Activated CD4-positive, alpha-beta memory T cell treated with anti-CD3 and anti-CD28 coated beads, Interleukin-2, amount 10 ng/mL, durations not matched to agents 7 days and 5 days (primary cell): ENCODE measurements at places on chromosomes 2 and 18.
A peak's percentile ranks its signal among the peaks of the same experiment; 100 is the strongest.

GRCh38 chr18:57881818-57882413 is 78.8 kb upstream of the ATP8B1 start:
- H3K27ac ChIP-seq = no peak overlapping the region
- DNase-seq = peak; percentile 52
- H3K4me1 ChIP-seq = no peaks in the 10 kb centered on the region
- H3K27me3 ChIP-seq = peaks cover 3% of the 10 kb centered on the region
- no peaks in the 10 kb centered on the region for H3K36me3 ChIP-seq
- no peak overlapping the region for H3K4me3 ChIP-seq

DNA sequence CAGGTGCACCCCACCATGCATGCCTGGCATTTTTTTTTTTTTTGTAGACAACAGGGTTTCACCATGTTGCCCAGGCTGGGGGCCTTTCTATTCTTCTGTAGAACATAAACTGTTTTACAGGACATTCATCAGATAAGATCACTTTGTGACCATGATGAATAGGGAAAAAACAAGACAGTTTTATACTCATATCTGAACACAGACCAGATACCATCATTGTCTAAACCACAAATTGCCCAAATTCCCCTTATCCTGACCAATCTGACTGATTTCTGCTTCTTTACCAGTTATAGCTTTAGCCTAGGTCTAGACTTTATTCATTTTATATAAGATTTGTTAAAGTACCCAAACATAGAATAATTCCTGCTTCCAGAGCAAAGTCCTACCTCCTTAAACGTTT is 1699.3 kb upstream of the TMEFF2 start:
- H3K36me3 ChIP-seq = no peaks in the 10 kb centered on the region
- no peaks in the 10 kb centered on the region for H3K27me3 ChIP-seq
- no peak overlapping the region for H3K27ac ChIP-seq
- no peak for DNase-seq
- H3K4me3 ChIP-seq = no peak overlapping the region
- peaks cover 4% of the 10 kb centered on the region for H3K4me1 ChIP-seq

GRCh38 chr2:234437642-234438304 is 59.1 kb downstream of the ARL4C start:
- no peak overlapping the region for H3K4me3 ChIP-seq
- H3K27me3 ChIP-seq = no peaks in the 10 kb centered on the region
- no peak overlapping the region for H3K27ac ChIP-seq
- H3K4me1 ChIP-seq = peaks cover 39% of the 10 kb centered on the region
- peaks cover 11% of the 10 kb centered on the region for H3K36me3 ChIP-seq
- DNase-seq = no peak

- no peaks in the 10 kb centered on the region for H3K4me1 ChIP-seq
- H3K4me3 ChIP-seq = no peak overlapping the region
- no peaks in the 10 kb centered on the region for H3K36me3 ChIP-seq
- no peaks in the 10 kb centered on the region for H3K27me3 ChIP-seq
Measured at GRCh38 chr2:187541086-187542085, 12.8 kb downstream of the TFPI start.

GRCh38 chr2:54526226-54526879 is 70.2 kb downstream of the SPTBN1 start:
- H3K4me3 ChIP-seq = no peak overlapping the region
- H3K27ac ChIP-seq = no peak overlapping the region
- DNase-seq = no peak
- H3K36me3 ChIP-seq = no peaks in the 10 kb centered on the region
- peaks cover 2% of the 10 kb centered on the region for H3K27me3 ChIP-seq

DNA sequence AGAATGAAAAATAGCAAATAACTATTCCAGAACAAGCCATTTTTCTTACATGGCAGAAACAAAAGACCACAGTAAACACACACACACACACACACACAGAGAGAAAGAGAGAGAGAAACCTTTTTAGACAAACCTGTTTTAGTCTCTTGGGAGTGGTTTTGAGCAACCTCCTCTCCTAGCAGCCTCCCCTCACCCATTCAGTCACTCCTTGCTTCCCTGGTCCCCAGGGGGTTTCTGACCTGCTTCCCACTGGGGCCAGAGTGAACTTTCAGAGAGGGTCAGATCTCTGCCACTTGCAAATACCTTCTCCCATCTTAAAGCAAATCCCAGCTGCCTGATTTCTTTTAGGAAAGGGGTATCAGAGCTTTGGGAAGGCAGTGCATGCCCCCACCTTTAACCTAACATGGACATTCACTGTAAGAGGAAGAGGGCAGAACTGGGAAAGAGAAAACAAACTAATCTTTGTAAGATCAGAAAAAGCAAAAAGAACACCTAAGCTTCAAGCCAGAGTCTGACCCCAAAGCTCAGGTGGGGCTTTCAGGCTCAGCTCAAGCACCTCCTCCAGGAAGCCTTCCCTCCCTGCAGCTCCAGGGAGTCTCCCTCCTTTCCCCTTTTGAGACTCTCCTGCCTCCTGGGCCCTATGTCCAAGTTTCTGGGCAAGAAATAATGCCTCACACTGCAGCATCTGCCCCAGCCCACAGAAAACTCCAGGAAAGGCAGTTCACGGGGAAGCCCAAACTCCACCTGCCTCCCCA is 2.7 kb downstream of the SDC1 start:
- no peak overlapping the region for H3K4me3 ChIP-seq
- peaks cover 12% of the 10 kb centered on the region for H3K4me1 ChIP-seq
- peaks cover 50% of the 10 kb centered on the region for H3K27me3 ChIP-seq

DNA sequence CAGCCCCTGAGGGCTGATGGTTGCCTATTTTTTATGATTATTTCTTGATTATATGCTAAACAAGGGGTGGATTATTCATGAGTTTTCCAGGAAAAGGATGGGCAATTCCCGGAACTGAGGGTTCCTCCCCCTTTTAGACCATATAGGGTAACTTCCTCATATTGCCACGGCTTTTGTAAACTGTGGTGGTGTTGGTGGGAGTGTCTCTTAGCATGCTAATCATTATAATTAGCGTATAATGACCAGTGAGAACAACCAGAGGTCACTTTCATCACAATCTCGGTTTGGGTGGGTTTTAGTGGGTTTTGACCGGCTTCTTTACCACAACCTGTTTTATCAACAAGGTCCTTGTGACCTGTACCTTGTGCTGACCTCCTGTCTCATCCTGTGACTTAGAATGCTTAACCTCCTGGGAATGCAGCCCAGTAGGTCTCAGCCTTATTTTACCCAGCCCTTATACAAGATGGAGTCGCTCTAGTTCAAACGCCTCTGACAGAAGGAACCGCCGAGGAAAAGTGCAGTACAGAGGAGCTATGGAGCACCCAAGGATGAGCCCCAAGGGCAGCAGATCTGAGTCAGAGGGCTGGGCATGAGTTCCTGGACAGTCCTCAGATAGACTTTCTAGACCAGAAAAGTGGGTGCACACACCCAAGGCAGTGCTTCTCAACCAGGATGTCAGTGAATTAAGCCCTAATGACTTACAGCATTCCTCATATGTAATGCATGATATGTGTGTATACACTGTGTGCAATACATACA is 37.1 kb upstream of the ASAP2 start:
- H3K36me3 ChIP-seq = no peaks in the 10 kb centered on the region
- H3K27me3 ChIP-seq = peaks cover 36% of the 10 kb centered on the region
- no peak overlapping the region for H3K27ac ChIP-seq
- no peaks in the 10 kb centered on the region for H3K4me1 ChIP-seq
- no peak for DNase-seq

DNA sequence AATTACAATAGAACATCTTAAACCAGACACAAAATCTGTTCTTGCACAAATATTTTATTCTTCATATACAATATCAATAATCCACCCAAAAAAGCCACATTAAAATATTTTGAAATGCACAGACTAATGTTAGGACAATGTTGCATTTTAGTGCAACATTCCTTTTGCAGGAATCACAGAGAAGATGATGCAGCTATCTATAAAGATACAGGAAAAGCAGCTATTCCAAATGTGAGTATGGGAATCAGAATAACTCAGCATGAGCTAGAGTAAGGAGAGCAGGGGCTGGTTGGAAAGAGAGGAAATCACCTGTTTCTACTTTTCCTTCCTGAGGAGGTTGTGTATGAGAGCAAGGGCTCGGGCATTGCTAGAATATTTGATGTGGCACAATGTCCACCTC is 4.8 kb downstream of the C2orf66 start:
- peaks cover 15% of the 10 kb centered on the region for H3K27me3 ChIP-seq
- H3K36me3 ChIP-seq = no peaks in the 10 kb centered on the region
- DNase-seq = no peak
- no peak overlapping the region for H3K4me3 ChIP-seq
- H3K27ac ChIP-seq = no peak overlapping the region

GRCh38 chr2:212066546-212066945 is 472.1 kb downstream of the ERBB4 start:
- no peak overlapping the region for H3K27ac ChIP-seq
- H3K27me3 ChIP-seq = no peaks in the 10 kb centered on the region
- no peaks in the 10 kb centered on the region for H3K36me3 ChIP-seq

DNA sequence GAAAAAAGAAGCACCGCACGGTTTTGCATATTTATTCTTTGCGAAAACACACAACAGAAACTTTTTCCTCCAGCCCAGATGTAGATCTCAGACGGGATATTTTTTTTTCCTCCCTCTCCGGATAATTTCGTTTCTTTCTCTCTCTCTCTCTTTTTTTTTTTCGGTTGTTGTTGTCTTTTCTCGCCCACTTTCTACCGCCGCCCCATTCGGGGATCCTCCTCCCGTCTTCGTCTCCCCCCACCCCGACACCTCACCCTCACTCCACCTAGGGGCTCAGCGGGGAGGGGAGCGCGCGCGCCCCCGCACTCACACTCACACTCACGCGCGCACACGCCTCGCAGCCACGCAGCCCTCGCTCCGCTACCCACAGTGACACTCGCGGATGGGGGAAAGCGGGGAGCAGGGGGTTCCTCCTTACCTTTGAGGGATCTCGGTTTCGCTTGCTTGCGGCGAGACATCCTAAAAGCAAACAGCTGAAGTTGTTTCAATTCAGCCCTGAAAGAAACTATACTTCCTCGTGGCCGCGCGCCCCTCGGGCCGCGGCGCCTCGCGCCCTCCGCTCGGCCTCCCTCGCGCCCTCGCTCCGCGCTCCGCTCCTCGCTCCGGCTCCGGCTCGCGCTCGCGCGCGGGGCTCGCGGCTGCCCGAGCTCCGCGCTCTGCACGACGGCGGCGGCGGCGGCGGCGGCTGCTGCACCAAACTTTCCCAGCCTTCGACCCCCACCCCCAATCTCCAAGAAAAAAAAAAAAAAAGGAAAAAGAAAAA is 1.3 kb downstream of the ZNF521 start:
- peaks cover 71% of the 10 kb centered on the region for H3K27me3 ChIP-seq
- peak overlapping the region; percentile 62 for H3K4me3 ChIP-seq
- peaks cover 15% of the 10 kb centered on the region for H3K4me1 ChIP-seq
- peaks cover 6% of the 10 kb centered on the region for H3K36me3 ChIP-seq
- no peak overlapping the region for H3K27ac ChIP-seq
- no peak for DNase-seq

DNA sequence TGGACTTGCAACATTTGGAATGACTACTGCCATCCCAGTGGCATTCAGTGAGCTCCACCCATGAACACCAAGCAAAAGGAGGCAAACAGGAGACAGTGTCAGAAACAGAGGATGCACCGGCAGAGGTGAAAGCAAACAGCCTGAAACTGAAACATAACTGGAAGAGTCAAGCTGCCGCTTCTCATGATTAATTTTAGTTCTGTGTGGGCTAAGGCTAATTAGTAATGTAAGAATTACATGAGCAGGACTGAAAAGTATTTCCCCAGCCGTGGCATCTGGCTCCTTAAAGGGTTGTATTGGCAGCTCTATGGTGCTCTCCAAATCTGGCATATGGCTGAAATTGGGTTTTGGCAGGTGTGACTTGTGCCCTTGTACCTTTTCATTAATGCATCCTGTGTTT is 1108.1 kb downstream of the TSN start:
- no peak overlapping the region for H3K4me3 ChIP-seq
- H3K4me1 ChIP-seq = no peaks in the 10 kb centered on the region
- peaks cover 3% of the 10 kb centered on the region for H3K36me3 ChIP-seq
- DNase-seq = no peak

DNA sequence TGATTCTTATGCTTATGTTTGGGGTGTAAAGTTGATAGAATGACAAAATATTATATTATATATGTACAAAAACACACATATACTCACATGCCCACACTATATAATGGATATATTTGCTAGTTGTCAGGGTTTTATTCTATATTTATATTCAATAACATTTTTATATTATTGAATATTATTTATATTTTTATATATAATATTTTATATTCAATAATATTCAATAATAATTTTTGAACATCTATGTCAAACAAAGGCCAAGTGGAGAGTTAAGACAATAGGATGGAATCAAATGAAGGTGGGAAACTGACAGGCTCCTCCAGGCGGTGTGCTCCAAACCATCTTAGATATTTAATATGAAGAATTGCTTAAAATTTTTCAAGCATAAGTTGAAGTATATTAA is 213.2 kb downstream of the MYT1L start:
- no peaks in the 10 kb centered on the region for H3K27me3 ChIP-seq
- no peaks in the 10 kb centered on the region for H3K36me3 ChIP-seq
- no peaks in the 10 kb centered on the region for H3K4me1 ChIP-seq

DNA sequence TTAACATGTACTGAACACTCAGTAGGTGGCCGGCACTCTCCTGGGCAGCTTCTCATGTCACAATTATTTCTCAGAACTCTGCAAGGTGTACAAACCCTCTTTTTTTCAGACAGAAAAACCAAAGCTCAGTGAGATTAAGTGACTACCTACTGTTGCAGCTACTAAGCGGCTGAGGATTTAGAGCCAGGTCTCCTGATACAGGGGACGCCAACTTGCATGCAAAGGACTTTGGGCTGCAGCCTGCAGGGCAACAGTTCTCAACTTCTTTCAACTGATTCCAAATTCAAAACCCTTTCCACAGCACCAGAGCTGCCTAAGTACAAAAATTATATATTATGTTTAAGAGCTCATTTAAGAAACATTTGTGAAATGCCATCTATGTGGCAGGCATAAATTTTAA is 177.6 kb downstream of the SUCLG1 start:
- H3K4me3 ChIP-seq = no peak overlapping the region
- H3K4me1 ChIP-seq = peaks cover 12% of the 10 kb centered on the region
- no peaks in the 10 kb centered on the region for H3K27me3 ChIP-seq
- H3K27ac ChIP-seq = no peak overlapping the region
- H3K36me3 ChIP-seq = no peaks in the 10 kb centered on the region

GRCh38 chr2:42848726-42849290 is 56.4 kb upstream of the HAAO start:
- no peak overlapping the region for H3K27ac ChIP-seq
- no peak for DNase-seq
- no peaks in the 10 kb centered on the region for H3K36me3 ChIP-seq
- H3K27me3 ChIP-seq = no peaks in the 10 kb centered on the region
- no peak overlapping the region for H3K4me3 ChIP-seq
- H3K4me1 ChIP-seq = no peaks in the 10 kb centered on the region

DNA sequence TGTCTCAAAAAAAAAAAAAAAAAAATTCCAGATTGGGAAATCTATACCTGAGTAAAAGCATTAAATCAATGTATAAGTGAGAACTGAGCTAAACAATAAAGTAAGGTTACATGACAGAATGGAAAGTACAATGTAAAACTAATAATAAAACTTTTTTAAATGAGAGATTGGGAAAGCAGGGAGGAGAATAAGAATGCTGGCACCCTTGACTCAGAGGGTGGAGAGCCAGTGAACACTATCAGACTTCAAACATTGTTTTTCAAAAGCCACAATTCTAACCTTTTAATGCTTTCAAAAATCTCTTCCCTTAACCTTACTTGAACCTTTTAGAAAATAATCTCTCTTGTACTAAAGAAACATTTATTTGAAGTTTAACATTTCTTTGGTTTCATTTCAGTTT is 63.5 kb downstream of the TBC1D8 start:
- no peaks in the 10 kb centered on the region for H3K36me3 ChIP-seq
- no peak for DNase-seq
- no peak overlapping the region for H3K27ac ChIP-seq
- H3K4me1 ChIP-seq = peaks cover 4% of the 10 kb centered on the region
- no peak overlapping the region for H3K4me3 ChIP-seq
- H3K27me3 ChIP-seq = peaks cover 6% of the 10 kb centered on the region
